ENCODE measurements at places on chromosomes 4 and X. TPM values are rescaled to one million over a fixed set of nuclear protein-coding genes. Genes with fewer than 3 reads are reported as not detected.

Gene FGF2
- 2.9 TPM for total RNA-seq

Gene PRMT9
- total RNA-seq = 8.9 TPM

GRCh38 chr4:141659539-141659938 lies 23.2 kb downstream of the IL15 start:
- no peak overlapping the region for H3K4me3 ChIP-seq
- no peak overlapping the region for H3K27ac ChIP-seq
- H3K27me3 ChIP-seq = no peaks in the 10 kb centered on the region
- H3K4me1 ChIP-seq = no peaks in the 10 kb centered on the region
- DNase-seq = no peak

DNA sequence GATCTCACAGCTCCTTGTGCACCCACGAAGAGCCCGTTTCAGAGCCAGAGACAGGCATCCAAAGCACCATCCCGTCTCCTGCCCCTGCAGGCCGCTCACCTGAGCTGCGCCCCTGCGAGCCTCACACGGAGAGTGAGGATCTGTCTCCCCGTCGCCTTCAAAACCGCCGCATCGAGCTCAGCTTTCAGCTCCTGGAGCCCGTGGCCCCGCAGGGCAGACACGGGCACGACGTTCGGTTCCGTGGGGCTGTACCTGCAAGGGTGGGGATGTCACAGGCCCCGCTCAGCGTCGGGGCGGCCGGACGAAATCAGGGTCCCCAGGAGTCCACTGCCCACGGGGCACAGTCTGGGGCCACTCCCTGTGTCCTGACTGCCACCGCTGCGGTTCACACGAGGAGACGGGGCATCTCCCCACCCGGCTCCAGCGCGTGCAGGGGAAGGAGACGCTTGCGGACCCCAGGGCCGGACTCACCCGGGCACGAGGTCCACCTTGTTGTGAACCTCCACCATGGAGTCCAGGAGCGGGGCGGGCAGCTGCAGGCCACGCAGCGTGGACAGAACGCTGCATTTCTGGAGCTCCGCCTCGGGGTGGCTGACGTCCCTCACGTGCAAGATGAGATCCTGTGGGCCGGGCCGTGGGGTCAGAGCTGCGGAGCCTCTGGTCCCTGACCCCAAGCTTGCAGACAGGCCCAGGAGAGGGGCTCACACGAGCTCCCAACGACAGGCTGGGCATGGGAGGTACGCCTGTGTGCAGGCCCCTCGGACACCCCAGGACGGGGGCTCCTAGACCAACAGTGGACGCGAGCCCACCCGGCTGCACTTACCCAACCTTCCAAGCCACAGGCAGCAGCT lies 11.1 kb downstream of the GTPBP6 start:
- DNase-seq = no peak
- H3K36me3 ChIP-seq = peaks cover 10% of the 10 kb centered on the region
- peaks cover 6% of the 10 kb centered on the region for H3K27me3 ChIP-seq
- H3K4me1 ChIP-seq = no peaks in the 10 kb centered on the region
- H3K4me3 ChIP-seq = no peak overlapping the region

DNA sequence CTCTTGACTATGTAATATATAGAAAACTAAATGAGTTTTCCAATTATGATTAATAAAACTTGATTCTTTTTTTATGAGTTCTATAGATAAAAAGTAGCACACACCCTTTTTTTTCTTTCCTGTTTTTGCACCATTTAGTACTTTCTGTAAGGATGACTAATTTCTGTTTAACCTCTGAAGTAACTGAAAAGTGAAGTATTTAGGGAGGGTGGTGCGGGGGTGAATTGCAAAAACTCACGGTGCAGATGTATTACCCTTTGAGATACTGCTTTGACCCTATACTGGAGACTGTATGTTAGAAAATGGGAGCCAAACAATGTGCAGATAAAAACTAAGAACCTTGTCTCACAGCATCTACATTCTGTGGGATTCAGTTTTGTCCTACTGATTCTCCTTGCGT lies 471.6 kb downstream of the DTHD1 start:
- no peaks in the 10 kb centered on the region for H3K36me3 ChIP-seq
- no peaks in the 10 kb centered on the region for H3K27me3 ChIP-seq
- H3K27ac ChIP-seq = no peak overlapping the region
- no peak overlapping the region for H3K4me3 ChIP-seq
- no peak for DNase-seq

GRCh38 chrX:104430742-104431119 lies 135.3 kb upstream of the IL1RAPL2 start:
- H3K4me3 ChIP-seq = no peak overlapping the region
- H3K27me3 ChIP-seq = no peaks in the 10 kb centered on the region
- no peak for DNase-seq
- H3K27ac ChIP-seq = no peak overlapping the region
- H3K36me3 ChIP-seq = no peaks in the 10 kb centered on the region

Gene ZNF718
- 10.7 TPM for total RNA-seq

DNA sequence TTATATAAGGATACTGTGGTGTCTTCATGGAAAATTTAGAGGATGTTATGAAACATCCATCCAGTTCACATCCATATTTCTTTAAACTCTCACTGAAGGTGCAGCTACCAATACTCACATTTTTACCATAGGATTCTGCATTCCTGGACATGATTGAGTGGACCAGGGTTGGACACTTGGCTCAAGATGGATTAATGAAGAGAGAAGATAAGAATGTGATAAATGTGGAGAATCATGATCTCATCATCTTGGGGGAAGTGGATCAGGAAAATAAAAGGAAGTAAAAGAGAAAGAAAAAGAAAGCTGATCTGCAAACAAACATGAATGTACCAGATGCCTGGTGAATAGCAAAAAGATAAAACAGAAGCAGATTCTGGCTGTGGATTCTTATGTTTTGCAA lies 175.4 kb downstream of the NPFFR2 start:
- H3K4me3 ChIP-seq = no peak overlapping the region
- H3K27me3 ChIP-seq = no peaks in the 10 kb centered on the region
- no peaks in the 10 kb centered on the region for H3K36me3 ChIP-seq
- H3K27ac ChIP-seq = no peak overlapping the region
- H3K4me1 ChIP-seq = no peaks in the 10 kb centered on the region

DNA sequence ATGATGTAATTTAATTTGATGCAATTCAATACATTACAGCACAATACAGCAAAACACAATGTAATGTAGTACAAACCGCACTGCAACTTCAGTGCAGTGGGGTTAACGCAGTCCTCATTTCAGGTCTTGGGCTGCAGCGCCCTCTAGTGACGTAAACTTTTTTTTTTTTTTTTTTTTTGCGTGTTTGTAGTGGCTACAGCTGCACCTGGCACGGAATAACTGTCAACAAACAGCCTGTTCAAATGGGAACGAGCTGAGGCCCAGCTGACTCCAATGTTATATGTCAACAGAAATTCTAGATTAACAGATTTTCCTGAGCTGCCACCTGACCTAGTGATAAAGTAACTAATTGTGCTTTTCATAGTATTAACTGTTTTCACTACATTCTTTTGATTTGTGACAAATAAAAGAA lies 33.5 kb upstream of the RASSF6 start:
- no peaks in the 10 kb centered on the region for H3K36me3 ChIP-seq
- DNase-seq = no peak
- H3K27ac ChIP-seq = no peak overlapping the region
- H3K4me3 ChIP-seq = no peak overlapping the region

Gene FIP1L1
- 56.8 TPM for total RNA-seq

DNA sequence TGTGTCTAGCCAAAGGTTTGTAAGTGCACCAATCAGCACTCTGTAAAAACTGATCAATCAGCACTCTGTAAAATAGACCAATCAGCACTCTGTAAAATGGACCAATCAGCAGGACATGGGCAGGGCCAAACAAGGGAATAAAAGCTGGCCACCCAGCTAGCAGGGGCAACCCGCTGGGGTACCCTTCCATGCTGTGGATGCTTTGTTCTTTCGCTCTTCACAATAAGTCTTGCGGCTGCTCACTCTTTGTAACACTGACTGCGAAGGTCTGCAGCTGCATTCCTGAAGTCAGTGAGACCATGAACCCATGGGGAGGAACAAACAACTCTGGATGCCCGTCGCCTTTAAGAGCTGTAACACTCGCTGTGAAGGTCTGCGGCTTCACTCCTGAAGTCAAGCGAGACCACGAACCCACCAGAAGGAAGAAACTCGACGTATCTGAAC lies 14.3 kb downstream of the HNRNPDL start:
- H3K27me3 ChIP-seq = peaks cover 1% of the 10 kb centered on the region
- H3K4me3 ChIP-seq = no peak overlapping the region
- no peak overlapping the region for H3K27ac ChIP-seq
- H3K36me3 ChIP-seq = no peaks in the 10 kb centered on the region
- DNase-seq = no peak

DNA sequence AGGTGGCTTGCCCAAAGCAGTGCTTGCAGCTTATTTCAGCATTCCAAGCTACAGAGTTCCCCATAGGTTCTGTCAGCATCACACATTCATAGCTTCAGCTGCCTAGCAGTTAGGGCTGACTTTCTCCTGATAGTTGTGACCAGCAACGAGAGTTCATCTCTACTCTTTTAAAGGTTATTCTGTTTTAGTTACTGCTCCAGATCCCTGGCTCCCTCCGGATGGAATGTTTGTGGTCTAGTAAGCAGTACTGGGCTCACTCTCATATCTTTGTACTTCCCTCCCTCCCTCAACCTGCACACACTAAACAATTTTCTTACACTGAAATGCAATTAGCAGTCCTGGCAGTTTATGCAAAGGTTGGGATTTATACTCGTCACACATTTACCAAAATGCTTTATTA lies 43.9 kb downstream of the PTTG2 start:
- DNase-seq = no peak
- H3K27ac ChIP-seq = no peak overlapping the region
- H3K27me3 ChIP-seq = no peaks in the 10 kb centered on the region
- no peak overlapping the region for H3K4me3 ChIP-seq

Gene ADGRL3
- total RNA-seq = 193 TPM

Gene TENM3
- 124 TPM for total RNA-seq

Gene PCDH7
- 2.8 TPM for total RNA-seq

DNA sequence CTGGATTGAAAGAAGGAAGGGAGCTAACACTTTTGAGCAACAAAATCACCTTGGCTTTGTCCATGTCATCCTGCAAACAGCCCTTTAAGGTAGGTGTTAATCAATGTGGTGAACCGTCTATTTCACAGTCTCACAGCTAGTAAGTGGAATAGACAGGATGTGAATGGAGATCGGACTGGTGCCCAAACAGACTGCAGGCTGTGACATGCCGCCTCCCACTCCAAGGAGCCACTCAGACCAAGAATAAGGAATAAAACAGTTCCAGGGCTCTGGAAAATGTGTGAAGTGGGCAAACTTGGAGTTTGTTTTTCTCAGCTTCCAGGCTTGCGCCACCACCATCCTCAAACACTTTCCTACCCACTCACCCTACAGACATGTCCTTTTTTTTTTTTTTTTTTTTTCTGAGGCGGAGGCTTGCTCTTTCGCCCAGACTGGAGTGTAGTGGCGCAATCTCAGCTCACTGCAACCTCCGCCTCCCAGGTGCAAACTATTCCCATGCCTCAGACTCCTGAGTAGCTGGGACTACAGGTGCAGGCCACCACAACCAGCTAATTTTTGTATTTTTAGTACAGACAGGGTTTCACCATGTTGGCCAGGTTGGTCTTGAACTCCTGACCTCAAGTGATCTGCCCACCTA lies 57.7 kb upstream of the SEC24B start:
- no peaks in the 10 kb centered on the region for H3K36me3 ChIP-seq
- H3K4me1 ChIP-seq = no peaks in the 10 kb centered on the region
- H3K4me3 ChIP-seq = no peak overlapping the region
- DNase-seq = no peak
- no peaks in the 10 kb centered on the region for H3K27me3 ChIP-seq

Gene HOPX
- total RNA-seq = 0.54 TPM

DNA sequence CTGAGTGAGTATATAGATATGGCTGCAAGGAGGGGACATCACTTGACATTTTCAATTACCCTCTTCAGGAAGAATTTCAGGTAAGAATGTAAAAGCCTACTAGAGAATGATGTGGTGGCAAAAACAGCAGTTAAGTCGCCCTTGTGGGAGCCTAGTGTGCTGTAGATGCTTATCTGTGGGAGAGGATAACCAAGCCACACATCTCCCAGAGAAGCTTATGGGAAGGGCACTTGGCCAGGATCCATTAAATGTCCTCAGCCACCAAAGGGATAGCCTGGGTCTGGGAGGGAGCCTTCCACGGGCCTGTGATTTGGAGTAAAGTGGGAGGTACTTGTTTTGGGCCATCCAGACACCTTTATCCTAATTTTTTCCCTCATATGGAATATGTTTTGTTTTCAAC lies 41.3 kb upstream of the BCLAF3 start:
- no peak overlapping the region for H3K4me3 ChIP-seq
- no peak overlapping the region for H3K27ac ChIP-seq
- H3K4me1 ChIP-seq = no peaks in the 10 kb centered on the region
- no peaks in the 10 kb centered on the region for H3K36me3 ChIP-seq
- H3K27me3 ChIP-seq = no peaks in the 10 kb centered on the region

DNA sequence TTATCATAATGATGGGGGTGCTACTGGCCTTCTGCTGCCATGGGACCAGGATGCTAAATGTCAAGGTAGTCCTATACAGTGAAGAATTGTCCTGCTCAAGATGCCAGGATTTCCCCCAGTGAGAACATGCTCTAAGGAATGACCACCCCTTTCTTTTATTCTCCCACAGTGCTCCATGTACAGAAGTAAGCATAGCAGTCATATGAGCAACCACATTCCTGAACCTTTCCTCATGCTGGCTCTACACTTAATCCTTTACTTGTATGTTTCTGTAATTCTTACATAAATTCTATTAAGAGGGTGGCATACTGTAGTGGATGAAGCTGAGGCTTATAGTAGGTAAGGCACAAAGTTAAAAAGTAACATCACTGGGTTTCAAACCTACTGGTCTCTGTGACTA lies 20.2 kb downstream of the CYP2U1 start:
- H3K36me3 ChIP-seq = peaks cover 7% of the 10 kb centered on the region
- H3K4me1 ChIP-seq = no peaks in the 10 kb centered on the region
- no peaks in the 10 kb centered on the region for H3K27me3 ChIP-seq

- no peak for DNase-seq
- H3K4me3 ChIP-seq = no peak overlapping the region
- H3K27ac ChIP-seq = no peak overlapping the region
- H3K36me3 ChIP-seq = peaks cover 6% of the 10 kb centered on the region
- H3K4me1 ChIP-seq = no peaks in the 10 kb centered on the region
Observed at GRCh38 chrX:47634871-47635575, 5.3 kb upstream of the CFP start.

- no peak overlapping the region for H3K4me3 ChIP-seq
- no peak for DNase-seq
- H3K36me3 ChIP-seq = no peaks in the 10 kb centered on the region
- no peaks in the 10 kb centered on the region for H3K4me1 ChIP-seq
Observed at GRCh38 chrX:29728639-29729038, 486.7 kb upstream of the MAGEB2 start.

Gene SPANXD
- total RNA-seq = not detected

GRCh38 chr4:161762796-161763195 lies 401.0 kb downstream of the FSTL5 start:
- no peaks in the 10 kb centered on the region for H3K36me3 ChIP-seq
- H3K4me1 ChIP-seq = no peaks in the 10 kb centered on the region
- no peaks in the 10 kb centered on the region for H3K27me3 ChIP-seq
- H3K27ac ChIP-seq = no peak overlapping the region

Data from glutamatergic neuron (in vitro differentiated cells).